Activated naive CD4-positive, alpha-beta T cell treated with Interleukin-2 at 50 U/mL for 16 hours (primary cell): ENCODE measurements at places on chromosomes 7 and 10.

- DNase-seq = no peak
Observed at GRCh38 chr10:57692255-57692980, 575.3 kb downstream of the IPMK start.

GRCh38 chr10:95567903-95568630, 6.9 kb upstream of the SORBS1 start:
- no peak for DNase-seq

- no peak for DNase-seq
Observed at GRCh38 chr7:99258501-99258900, 14.1 kb upstream of the MYH16 start.

GRCh38 chr7:74388880-74389415, 64.8 kb upstream of the GTF2IRD1 start:
- no peak for DNase-seq

GRCh38 chr7:24808518-24808917, 51.3 kb upstream of the GSDME start:
- no peak for DNase-seq
